ENCODE measurements at places on chromosomes 4 and X.

DNA sequence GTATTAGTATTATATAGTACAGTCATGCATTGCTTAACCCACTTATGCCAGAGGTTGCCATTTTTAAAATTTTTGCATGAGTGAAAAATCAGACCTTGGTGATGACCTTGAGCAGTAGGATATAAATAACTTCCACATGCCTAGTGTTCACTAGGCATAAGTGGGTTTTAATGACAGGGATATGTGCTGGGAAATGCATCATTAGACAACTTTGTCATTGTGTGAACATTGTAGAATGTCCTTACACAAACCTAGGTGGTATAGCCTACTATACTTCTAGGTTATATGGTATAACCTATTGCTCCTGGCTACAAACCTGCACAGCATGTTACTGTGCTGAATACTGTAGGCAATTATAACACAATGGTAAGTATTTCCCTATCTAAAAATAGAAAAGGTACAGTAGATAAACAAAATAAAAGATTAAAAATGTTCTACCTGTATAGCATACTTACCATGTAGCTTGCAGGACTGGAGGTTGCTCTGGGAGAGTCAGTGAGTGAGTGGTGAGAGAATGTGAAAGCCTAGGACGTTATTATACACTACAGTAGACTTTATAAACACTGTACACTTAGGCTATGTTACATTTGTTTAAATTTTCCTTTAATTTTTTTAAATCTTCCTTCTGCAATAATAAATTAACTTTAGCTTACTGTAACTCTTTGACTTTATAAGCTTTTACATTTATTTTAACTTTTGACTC, 326.7 kb downstream of the ANK2 start:
- DNase-seq = no peak

DNA sequence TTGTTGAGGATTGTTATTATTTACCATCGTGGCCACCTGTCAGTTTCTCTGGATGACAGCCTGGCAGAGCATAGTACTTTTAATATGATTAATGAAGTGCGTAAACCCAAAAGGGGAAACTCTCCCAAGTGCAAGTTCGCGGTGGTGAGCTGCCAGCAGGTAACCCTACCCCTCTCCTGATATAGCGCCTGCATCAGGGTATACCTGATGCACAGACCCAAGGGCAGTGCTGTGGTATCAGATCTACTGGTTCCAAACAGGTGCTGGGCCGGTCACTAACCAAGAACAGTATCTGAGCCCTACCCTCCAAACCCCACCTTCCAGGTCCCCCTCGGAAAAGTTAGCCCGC, 1.6 kb downstream of the RNF150 start:
- no peak for DNase-seq

DNA sequence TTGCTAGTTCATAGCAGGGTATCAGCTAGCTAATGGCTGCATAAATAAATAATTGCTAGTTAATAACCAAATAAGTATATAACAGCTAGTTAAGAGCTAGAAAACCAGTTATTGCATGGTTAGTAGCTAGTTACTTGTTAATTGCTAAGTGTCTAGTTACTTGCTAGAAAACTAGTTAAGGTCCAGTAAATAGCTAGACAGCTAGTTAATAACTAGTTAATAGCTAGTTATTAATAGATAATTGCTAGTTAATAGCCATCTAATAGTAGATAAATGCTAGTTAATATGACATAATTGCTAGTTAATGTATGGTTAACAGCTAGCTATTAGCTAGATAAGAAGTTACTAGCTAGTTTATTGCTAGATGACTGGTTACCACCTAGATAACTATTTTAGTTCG, 629.9 kb upstream of the CT83 start:
- DNase-seq = no peak

DNA sequence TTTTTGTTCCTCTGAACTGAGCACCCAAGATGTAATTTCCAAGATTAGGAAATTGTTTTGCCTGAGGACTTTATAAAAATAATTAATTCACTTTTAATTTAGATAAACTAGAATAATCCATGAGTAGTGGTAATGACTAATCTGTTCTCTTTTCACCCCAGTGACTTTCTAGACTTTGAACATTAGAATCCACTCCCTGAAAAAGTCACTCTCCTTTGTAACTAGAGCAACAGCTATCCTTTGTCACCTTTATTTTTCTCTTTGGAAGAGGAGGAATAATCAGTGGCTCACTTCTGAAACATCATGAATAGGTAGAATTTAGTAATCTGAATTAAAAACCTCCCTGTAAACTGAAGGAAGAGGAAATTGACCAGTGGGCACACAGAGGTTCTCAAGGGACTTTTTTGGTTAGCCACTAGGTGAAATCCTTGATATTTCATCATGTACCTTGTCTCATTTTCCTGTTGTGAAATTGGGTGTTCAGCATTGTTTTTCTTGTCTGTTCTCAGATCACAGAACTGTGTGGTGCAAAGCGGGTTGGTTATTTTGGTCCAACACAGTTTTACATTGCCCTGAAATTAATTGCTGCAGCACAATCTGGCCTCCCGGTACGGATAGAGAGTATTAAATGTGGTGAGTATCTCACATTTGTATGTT, 59.4 kb downstream of the REPS2 start:
- no peak for DNase-seq

DNA sequence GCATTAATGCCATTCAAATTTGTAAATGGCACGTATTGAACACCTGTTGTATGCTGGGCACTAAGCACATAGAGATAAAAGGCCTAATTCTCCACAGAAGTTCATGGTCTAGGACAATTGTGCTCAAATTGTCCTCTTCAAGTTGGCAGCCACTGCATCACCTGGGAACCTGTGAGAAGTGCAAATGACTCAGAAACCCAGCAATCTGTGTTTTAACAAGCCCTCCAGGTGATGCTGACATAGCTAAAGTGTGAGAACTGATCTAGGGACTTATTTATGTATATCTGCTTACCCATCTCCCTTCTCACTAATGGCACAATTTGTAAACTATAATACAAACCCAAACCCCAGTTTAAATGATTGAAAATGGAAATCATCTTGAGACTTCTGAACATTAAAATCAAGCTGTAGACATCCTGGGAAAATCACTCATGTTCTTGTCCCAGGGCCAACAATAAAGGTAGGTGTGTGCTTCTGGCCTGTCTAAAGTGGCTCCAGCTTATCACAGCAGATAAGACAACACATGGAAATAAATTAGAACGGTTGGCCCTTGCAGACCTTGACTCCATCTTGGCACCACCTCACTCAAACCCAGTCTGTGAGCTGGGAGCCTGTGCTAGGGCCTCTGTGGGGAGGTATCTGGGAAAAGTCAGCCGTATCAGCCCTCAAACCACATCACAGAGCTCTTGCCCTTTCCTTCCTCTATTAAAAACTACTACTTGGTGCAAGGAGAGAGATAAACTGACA, 46.8 kb downstream of the UCHL1 start:
- no peak for DNase-seq

DNA sequence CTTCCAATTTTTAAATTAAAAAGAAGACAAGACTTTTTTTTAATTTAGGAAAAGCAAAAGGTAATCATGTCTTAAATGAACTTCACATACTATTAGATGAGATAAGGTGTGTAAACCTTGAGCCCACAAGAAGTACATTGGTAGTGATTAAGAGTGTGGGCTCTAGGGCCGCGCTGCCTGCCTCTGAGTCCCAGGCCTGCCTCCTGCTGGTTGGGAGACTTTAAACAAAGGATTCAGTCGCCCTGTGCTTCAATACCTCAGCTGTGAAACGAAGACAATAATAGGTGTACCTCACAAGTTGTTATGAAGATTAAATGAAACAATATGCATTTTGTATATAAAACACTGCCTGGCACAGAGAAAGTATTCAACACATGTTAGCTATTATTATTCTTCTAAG, 95.9 kb upstream of the MYOZ2 start:
- DNase-seq = no peak

- DNase-seq = no peak
Measured at GRCh38 chr4:129092631-129093190, 628 bp downstream of the SCLT1 start.

DNA sequence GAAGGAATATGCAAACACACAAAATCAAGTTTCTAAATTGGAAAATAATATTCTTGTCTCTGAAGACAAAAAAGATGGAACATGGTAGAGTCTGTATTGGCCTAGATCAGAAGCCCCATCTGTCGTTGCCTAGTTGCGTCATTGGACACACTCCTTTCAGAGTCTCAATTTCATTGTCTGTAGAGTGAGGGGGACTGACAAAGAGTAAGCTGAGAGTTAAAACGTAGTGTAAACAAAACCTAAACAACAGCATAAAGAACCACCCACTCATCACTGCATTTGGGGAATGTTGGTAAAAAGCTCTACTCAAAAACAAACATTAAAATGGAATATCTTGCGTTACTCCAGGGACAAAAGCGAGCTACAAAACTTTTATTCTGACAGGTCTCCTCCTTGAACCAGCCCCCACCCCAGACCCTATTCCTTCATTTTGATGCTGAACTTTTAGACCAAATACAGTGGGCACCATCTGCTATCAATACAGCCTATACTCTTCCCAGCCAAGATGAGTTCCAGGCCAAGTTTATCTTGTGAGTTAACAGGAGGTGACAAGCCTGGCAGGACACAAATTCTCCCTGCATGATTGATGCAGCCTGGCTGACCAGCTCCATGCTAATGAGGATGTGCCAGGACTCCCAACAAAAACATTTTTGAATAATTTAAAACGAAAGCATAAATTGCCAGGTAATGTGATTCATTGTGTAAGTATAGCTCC, 125.2 kb downstream of the COL25A1 start:
- DNase-seq = no peak

DNA sequence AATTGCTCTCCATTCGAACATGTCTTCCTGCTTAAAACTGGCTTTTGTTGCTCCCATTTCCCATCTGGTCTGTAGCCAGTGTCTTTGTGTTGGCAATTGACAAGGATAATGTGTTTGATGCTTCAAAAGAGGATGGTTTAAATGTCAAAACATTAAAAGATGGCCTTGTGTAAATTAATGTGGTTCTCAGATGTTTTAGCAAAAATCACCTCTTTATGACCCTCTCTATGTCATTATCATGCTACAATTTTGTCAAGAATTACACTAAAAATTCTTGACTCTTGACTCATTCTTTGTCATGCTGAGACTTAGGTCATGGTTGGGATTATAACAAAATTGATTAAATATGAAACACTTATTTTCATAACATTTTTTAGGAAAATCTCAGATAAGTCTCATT, 47.4 kb downstream of the TMEM131L start:
- DNase-seq = no peak

DNA sequence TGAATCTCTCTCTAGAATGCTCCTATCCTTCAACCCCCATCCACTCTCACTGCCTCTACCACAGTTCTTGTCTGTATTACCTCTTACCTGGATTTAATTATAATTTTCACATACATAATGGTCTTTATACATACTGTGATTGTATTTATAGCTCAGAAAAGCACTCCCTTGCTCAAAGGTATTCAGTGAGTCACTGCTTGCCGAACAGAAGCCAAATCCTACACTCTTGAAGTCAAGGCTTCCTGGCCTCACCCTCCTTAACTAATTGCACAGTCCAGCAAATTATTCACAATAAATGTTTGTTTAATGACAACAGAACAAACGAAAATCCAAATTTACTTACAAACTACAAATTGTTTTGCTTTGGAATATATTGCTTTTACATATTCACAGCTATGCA, 159.5 kb downstream of the KLHL13 start:
- DNase-seq = no peak

DNA sequence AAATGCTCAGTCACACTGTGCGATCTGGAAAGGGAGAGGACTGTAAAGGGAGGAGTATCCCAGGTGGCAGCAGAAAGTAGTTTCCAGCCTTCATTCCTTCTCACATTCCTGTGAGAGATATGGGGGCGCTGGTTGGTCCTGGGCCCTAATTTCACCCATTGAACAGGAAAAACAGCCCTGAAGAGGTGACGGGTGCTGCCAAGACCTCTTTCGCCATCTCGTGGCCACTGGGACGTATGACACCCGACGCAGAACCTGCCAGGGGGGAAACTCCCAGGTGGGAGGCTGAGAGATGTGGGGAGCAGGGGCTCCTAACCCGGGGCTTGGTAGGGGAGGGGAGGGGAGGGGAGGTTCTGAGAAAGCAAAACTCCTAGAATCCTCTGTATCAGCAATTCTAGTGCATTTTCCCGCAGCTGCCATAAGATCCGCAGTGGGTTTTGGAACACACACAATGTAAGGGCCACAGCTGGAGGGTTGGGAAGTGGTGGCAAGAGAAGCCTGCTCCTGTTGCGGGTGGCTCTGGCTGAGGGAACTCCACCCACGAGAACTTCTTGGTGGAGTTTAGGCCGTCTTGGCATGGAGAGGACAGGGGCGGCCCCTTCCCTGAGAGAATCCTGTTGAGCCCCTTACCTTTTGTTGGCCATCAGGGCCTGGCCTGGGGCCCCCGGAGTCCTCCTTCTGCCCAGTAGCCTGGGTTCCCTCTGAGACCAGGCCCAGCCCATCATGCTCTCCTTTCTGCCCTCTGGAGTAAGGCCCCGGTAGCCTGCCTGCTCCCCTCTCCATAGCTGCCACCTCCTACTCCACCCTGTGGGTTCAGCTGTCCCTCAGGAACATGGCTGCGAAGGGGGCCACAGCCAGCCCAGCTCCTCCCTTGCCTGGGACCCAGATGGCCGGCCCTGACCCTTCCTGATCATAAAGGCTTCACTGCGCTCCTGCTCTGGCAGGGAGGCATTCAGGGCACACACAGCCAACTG, 134.1 kb downstream of the OR13H1 start:
- DNase-seq = peak; percentile 14

DNA sequence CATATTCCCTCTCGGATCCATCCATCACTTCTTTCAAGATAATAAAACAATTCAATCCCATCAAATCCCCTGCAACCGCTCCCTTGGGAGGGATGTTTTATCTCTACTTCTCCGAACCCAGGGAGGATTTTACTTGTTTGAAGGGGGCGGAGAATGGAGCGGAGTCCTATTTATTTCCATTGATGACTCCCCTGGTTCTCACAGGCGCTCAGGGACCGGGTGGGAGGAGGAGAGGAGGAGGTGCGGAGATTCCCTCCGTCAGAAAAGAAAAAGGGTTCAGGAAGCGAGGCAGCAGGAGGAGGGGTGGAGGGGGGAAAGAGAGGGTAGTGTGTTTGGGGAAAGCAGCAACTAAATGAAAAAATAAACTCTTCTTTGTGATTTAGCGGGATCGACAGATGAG, 2.1 kb downstream of the NDNF start:
- no peak for DNase-seq

GRCh38 chrX:39309721-39310152, 508.5 kb downstream of the MID1IP1 start:
- no peak for DNase-seq

- no peak for DNase-seq
Measured at GRCh38 chrX:150371877-150372276, 8.8 kb downstream of the MAMLD1 start.

All from DMS153 (cell line).